ENCODE measurements at places on chromosomes 1 and 21.

GRCh38 chr1:236706183-236706582 lies 19.9 kb downstream of the ACTN2 start:
- DNase-seq, result no peak

DNA sequence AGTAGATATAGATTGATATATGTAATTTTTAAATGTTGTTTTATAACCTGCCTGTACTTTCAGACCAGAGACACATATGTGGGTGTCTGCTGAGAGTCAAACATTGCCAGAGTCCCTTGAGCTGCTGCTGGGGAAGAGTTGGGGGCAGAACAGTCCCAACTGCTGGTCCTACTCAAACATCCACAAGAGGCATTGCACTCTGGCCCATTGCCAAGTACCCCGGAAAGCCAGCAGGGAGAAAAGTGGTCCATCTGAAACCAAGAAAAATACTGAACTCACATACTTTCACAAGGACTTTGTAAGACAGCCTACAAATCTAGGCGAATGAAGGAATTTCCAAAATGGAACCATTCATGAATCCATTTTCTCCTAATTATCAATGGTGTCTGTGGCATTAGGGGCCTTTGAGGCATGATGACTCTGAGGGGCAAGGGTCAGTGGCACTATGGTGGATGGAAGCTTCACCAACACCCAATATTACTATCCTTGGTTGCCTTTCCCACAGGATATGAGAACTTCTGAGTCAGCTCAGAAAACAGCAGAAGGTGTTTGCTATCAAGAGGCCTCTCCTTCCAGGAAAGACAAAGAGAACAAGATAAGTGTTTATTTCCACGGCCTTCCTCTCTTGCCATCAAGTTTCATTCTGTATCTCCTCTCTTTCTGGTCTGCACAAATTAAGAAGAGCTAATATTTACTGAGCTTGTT lies 7.3 kb upstream of the TBX15 start:
- DNase-seq, result no peak

DNA sequence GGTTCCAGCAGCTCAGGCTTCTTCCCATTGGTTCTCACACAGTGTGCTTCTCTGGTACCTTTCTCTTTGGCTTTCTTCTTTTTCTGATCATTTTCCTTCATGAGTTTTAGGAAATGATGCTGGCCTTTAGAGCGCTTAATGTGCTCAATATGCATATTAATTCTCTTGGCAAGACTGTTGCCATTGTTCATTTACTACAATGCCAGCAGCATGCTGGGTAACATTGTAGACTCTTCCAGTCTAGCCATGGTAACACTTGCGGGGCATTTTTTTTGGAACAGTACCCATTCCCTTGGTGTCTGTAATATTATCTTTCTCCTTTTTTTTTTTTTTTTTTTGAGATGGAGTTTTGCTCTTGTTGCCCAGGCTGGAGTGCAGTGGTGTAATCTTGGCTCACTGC lies 21.7 kb downstream of the UBE4B start:
- no peak for DNase-seq

GRCh38 chr21:35377505-35378090 lies 328.5 kb upstream of the RUNX1 start:
- DNase-seq, result no peak

DNA sequence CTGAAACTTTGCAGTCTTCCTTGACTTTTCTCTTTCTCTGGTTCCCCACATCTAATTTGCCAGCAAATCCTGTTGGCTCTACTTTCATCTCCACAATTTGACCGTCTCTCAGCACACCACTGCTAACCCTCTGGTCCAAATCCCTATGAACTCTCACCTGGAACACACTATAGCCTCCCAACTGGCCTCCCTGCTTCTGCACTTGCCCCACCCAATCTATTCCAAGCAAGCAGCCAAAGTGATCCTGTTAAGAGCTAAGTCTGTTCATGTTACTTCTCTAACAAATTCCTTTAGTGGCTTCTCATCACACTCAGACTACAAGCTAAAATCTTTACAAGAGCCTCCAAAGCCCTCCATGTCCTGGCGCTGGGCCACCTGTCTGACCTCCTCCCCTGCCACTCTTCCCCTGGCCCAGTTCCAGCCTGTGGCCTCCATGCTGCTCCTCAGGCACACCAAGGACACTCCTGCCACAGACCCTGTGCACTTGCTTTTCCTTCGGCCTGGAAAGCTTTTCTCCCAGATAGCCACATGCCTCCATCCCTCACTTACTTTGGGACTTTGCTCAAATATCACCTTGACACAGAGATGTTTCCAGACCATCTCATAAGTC lies 104.1 kb downstream of the DTL start:
- DNase-seq, result no peak

DNA sequence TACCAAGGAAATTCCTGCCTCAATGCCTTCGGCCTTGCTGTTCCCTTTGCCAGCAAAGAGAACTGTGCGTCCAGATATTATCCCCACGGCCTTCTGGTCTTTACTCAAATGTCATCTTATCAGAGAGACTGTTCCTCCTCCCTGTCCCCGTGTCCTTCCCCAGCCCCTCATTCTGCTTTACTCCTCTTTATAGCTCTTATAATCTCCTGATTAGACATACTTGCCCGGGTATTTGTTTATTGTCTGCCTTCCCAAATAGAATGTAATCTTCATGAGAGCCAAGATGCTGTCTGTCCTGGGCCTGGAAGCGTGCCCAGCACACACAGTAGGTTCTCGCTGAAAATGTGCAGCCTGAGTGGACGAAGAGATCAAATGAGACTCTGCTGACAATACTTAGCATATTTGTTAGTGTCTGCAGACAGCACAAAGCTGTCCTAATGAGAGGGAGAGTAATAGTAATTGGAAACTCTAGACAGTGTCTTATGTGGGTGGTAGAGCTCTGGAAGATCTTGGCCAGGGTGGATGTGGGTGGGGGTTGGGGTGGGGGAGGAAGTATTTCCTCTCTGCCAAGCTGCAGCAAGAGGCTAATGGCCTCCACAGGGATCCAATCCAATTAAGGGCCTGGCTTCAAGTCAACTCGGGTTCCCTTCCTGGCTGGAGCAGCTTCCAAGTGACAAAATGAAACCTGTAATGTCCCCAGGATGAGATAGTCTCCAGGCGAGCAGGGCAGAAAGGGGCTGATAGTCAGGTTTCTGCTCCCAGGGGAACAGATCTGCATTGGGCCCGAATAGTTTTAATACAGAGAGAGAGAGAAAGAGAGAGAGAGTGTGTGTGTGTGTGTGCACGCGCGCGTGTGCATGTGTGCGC lies 9.5 kb upstream of the CLIC4 start:
- peak; percentile 34 for DNase-seq

DNA sequence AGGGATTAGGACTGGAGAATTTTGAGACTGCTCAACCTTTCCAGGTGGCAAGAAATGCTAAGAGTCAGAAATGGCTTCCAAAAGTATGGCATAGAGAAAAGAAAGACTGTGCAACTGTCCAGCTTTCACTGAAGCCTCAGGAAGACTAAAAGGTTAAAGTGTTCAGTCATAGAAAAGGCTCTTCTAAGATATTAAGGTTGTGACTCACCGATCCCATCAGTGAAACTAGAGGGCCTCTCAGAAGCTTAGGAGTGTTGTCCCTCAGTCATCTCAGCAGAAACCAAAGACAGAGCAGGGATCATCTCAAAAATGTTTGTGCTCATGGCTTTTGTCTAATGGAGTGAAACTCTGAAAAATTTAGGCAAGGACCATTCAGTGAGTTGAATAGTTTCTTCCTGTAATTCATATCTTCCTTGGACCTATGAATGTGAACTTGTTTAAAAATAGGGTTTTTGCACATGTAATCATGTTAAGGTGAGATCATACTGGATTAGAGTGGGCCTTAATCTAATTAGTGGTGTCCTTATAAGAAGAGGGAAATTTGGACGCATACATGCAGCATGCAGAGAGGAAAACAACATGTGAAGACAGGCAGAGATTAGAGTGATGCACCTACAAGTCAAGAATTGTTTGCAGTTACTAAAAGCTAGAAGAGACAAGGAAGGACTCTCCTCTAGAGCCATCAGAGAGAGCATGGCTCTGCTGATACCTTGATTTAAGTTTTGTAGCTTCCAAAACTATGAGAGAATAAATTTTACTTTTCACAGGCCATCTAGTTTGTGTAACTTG lies 71.3 kb downstream of the RPE65 start:
- DNase-seq, result no peak

DNA sequence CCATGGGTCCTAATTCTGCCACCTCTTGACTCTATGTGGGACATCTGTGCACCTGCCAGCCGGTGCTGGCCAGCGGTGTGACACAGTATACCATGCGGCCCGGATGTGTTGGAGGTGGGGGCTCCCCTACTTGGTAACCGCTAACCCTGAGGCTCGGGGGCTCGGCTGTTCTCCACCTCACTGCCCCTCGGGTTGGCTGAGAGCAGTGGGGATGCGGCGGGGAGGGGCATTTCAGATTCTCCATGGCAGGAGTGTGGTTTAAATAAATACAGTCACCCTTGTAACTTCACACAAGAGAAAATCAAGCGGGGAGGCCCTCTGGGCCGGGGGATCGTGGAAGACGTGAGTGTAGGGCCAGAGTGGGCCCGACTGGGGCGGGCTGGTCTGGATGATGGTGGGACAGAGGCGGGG lies 11.0 kb downstream of the KRTAP10-1 start:
- no peak for DNase-seq

DNA sequence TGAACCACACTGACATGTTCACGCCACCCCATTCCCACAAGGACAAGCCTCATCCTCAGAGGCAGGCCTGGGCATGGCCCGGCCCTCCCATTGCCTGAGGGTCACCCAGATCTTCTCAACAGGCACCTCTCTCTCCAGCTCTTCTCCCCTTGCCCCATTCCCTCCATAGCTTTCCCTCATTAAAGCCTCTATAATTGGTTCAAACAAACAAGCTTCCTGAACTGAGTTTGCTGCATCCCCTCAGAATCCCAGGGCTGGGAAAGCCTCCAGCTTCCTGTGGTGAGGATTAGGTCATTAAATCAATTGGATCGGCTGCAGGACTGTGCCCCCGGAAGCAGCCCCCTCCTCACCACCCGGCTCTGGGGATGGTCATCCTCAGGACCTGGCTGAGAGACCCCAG lies 18.9 kb downstream of the CTNNBIP1 start:
- no peak for DNase-seq

- no peak for DNase-seq
Observed at GRCh38 chr1:169371404-169371803, 3.4 kb downstream of the BLZF1 start.

DNA sequence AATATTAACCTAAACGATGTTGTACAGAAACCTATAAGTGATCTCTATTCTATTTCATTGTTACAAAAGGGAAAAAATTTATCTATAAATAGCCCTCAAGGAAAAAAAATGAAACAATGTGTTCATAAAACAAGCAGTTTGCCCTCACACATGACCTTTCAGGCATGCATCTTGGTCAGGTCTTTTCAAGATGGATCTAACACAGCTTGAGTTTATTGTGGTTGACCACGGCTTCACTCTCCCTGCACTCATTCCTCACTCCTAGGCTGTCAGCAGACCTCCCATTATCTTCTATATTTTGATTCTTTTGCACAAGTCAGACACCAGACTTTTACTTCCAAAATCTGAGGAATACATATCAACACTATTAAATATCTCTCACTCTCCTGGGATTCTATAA lies 544.3 kb downstream of the KCNT2 start:
- no peak for DNase-seq

GRCh38 chr1:29991025-29991424 lies 732.4 kb downstream of the MATN1 start:
- no peak for DNase-seq

- DNase-seq, result no peak
Observed at GRCh38 chr1:113659556-113659955, 99.7 kb downstream of the PHTF1 start.

DNA sequence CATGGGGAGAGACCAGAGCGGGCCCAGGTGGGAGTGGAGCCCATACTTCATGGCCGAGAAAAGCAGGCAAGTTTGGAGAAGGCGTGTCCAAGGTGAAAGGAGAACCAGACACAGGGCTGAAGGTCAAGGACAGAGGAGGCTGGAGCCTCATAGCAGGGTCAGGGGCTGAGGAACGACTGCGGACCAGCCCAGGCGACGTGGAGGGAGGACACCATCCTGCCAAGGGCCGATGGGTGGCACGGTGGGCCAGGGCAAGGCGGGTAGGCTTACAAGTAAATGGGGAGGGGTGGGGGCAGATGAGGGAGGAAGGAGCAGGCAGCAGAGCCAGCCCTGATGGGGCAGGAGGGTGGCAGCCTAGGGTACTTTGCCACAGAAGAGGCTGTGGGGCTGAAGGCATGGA lies 18.2 kb upstream of the GPR153 start:
- no peak for DNase-seq

GRCh38 chr1:36076979-36077573 lies 6.8 kb upstream of the TEKT2 start:
- DNase-seq, result no peak

- no peak for DNase-seq
Observed at GRCh38 chr1:110370827-110371226, 20.0 kb downstream of the SLC16A4 start.

- no peak for DNase-seq
Observed at GRCh38 chr1:85289207-85289847, 12.9 kb upstream of the BCL10 start.

- no peak for DNase-seq
Observed at GRCh38 chr1:67802565-67802964, 30.7 kb downstream of the GNG12 start.

DNA sequence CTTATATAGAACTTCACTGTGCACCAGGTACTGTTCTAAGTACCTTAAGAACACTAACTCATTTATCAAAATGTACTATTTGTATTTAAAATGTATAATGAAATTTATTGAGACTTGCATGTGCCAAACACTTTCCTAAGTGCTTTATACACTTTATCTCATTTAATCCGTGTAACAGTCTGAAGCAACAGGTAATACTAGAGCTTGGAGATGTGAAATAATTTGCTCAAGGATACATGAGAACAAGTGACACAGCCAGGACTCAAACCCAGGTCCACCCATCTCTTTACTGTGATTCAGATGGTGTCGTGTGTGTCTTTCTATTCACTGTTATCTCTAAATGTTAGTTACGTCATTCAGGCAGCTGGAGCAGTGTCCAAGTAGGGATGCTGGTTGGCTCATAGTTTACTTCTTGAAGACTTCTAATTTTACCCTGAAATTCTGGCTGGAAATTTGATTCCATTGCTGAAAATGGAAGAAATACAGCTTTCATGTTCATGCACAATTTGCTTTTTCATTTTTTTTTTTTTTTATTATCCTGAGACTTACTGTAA lies 169.7 kb upstream of the UBE2U start:
- DNase-seq, result no peak

DNA sequence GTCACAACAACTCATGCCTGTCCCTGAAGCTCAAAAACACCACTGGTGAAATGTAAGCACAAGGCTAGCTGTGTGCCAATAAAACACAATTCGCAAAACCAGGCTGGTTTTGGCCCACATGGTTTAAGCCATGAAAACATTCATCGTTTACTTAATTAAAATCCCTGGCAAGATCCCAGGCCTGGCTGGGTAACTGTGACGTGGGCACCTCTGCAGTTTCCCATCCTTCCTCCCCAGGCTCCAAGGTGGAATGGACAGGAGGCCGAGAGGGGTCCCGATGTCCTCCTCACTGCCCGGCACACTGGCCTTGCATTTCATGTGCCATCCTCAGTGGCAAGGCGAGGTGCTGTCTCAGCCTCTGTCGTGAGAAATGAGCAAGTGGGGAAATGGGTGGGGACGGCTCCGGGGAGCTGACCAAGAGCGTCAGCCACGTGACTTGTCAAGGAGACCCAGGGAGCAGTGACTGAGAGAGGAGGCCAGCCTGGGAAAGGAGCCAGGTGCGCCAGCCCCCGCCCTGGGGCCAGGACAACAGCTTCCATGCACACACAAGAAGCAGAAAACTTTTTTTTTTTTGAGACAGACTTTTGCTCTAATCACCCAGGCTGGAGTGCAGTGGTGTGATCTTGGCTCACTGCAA lies 153.1 kb upstream of the RAB4A start:
- no peak for DNase-seq
